WTC11 (cell line): ENCODE measurements at places on chromosomes 16 and 17. TPM values are rescaled to one million over a fixed set of nuclear protein-coding genes. Genes with fewer than 3 reads are reported as not detected.

- peaks cover 13% of the 10 kb centered on the region for H3K4me1 ChIP-seq
- DNase-seq, result no peak
- H3K36me3 ChIP-seq, result no peaks in the 10 kb centered on the region
- no peak overlapping the region for H3K4me3 ChIP-seq
These were observed 13.3 kb downstream of the JPH3 start for GRCh38 chr16:87615621-87616041.

DNA sequence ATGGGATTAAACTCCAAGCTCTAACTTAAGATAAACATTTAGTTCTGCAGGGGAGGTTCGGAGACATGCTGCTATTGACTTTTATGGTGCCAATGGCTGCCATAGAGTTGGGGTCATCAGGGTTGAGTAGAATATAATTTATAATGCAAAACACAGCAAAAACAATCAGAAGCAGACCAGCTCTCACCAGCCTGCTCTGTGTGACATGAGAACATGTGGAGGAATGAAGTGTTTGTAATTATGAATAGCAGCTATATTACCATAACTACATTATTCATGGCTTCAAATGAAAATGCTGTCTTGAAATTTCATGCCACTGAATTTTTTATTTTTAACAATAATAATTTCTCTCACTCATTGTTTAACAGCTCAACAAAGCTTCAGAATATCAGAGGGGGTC lies 645.6 kb upstream of the CDH8 start:
- H3K4me3 ChIP-seq, result no peak overlapping the region
- peaks cover 57% of the 10 kb centered on the region for H3K36me3 ChIP-seq
- no peak for DNase-seq
- H3K27me3 ChIP-seq, result peaks cover 5% of the 10 kb centered on the region

The USP22 gene
- 278 to 289 TPM (median 281 TPM) in 3 replicates for total RNA-seq

DNA sequence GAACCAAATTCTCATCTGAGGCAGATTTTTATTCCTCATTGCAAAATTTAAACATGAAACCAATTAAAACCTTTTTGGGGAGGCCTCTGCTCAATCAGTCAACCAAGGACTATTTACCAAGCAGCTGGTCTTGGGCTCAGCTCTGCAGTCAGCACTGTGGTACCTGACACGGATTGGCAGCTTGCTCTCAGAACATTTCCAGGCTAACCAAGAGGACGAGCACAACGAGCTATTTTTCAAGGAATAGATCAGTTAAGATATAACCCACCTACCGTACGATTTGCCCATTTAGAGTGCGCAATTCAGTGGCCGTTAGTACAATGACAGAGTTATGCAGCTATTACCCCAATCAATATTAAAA lies 26.4 kb upstream of the KLHDC4 start:
- no peaks in the 10 kb centered on the region for H3K27me3 ChIP-seq
- no peaks in the 10 kb centered on the region for H3K4me1 ChIP-seq
- H3K4me3 ChIP-seq, result no peak overlapping the region
- no peak for DNase-seq

The WFDC1 gene
- 0.32 to 0.50 TPM (median 0.41 TPM) in 3 replicates for total RNA-seq

GRCh38 chr17:56185491-56186221 lies 32.4 kb downstream of the ANKFN1 start:
- H3K27me3 ChIP-seq, result no peaks in the 10 kb centered on the region
- H3K27ac ChIP-seq, result no peak overlapping the region
- DNase-seq, result no peak
